ENCODE measurements at places on chromosomes 7 and 10.
A peak's percentile ranks its signal among the peaks of the same experiment; 100 is the strongest.

DNA sequence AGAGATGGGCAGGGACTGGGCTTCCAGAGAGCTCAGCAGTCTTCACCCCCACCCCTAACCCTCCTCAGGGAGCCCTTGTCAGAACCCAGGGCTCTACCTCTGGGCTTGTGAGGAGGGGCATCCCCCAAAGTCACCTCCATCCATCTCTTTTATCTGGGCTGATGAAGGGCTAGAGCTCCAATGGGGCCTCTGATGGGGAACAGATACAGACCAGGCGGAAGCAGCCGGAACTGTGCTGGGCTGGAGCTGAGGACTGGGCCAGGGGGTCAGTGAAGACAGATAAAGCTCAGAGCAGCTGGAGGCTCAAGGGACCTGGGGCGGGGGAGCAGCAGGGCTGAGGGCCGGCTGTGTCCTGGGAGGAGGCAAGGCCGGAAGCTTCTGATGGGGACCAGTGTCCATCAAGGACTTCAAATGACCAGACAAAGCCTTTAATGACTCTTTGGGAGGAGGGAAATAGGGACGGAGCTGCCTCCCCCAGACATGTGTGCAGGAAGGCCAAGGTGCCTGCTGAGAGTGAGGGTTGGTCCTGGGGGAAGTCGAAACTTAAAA lies 10.2 kb downstream of the KAZALD1 start:
- H3K27me3 ChIP-seq, result peaks cover 64% of the 10 kb centered on the region
- no peak for DNase-seq
- no peak overlapping the region for H3K27ac ChIP-seq
- H3K4me1 ChIP-seq, result peaks cover 7% of the 10 kb centered on the region
- no peak overlapping the region for H3K4me3 ChIP-seq

DNA sequence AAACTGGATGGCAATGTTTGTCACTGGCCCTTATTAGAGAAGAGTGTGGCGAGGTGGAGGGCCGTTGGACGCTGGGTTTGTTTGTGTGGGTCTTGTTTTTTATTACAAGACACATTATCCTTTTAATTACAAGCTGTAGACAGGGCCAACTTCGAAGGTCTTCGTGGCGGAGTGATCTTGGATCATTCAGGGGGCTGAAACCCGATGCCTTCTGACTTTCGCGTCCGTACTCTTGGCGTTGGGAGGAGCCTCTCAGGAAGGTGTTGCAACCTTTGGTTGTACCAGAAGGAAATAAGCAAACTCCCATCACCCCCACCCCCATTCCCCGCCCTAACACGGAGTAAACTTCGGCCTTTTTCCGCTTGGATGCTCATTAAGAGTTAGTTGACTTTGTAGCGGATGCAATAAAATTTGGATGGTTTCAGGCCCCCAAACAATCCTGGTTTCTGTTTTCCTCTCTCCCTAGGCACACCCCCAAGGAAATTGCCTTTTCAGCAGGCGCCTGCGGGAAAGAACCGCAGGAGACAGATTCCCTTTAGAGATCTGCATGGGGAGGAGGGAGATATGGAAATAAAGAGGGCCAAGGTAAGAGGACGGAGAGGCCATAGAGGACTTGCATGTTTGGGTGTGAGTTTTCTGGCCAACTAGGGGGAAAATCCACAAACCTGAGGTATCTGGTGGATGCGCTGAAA lies 294.5 kb upstream of the NFE2L3 start:
- no peak overlapping the region for H3K4me3 ChIP-seq
- no peak overlapping the region for H3K27ac ChIP-seq
- H3K27me3 ChIP-seq, result peaks cover 17% of the 10 kb centered on the region

GRCh38 chr7:28621369-28621841 lies 209.1 kb downstream of the CREB5 start:
- DNase-seq, result no peak
- H3K27me3 ChIP-seq, result peaks cover 28% of the 10 kb centered on the region
- H3K36me3 ChIP-seq, result no peaks in the 10 kb centered on the region
- no peaks in the 10 kb centered on the region for H3K4me1 ChIP-seq
- H3K27ac ChIP-seq, result no peak overlapping the region

DNA sequence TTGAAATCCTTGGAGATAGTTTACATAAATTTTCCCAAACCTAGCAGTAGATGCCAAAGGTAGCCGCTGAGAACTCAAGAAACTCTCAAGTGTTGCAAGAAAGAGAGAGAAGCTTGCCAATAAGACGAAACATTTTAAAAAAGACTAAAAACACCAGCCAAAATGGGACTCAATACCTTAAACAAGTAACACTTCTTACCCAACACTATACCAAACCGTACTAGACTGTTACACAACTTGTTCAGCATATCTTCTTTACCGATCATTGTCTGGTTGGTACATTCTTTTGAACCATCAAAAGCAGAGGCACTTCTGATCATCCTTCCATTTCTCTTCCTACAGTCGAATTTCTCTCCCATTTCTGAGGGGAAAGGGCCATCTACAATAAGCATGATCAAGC lies 4.8 kb upstream of the PTPN12 start:
- no peak for DNase-seq
- no peak overlapping the region for H3K4me3 ChIP-seq
- peaks cover 10% of the 10 kb centered on the region for H3K36me3 ChIP-seq
- peaks cover 8% of the 10 kb centered on the region for H3K4me1 ChIP-seq
- no peak overlapping the region for H3K27ac ChIP-seq
- no peaks in the 10 kb centered on the region for H3K27me3 ChIP-seq

- peaks cover 46% of the 10 kb centered on the region for H3K36me3 ChIP-seq
- H3K27ac ChIP-seq, result peak overlapping the region; percentile 88
- peak overlapping the region; percentile 97 for H3K4me3 ChIP-seq
- peaks cover 91% of the 10 kb centered on the region for H3K4me1 ChIP-seq
- no peaks in the 10 kb centered on the region for H3K27me3 ChIP-seq
- no peak for DNase-seq
Measured at GRCh38 chr10:102650655-102651454, 6.6 kb downstream of the TRIM8 start.

DNA sequence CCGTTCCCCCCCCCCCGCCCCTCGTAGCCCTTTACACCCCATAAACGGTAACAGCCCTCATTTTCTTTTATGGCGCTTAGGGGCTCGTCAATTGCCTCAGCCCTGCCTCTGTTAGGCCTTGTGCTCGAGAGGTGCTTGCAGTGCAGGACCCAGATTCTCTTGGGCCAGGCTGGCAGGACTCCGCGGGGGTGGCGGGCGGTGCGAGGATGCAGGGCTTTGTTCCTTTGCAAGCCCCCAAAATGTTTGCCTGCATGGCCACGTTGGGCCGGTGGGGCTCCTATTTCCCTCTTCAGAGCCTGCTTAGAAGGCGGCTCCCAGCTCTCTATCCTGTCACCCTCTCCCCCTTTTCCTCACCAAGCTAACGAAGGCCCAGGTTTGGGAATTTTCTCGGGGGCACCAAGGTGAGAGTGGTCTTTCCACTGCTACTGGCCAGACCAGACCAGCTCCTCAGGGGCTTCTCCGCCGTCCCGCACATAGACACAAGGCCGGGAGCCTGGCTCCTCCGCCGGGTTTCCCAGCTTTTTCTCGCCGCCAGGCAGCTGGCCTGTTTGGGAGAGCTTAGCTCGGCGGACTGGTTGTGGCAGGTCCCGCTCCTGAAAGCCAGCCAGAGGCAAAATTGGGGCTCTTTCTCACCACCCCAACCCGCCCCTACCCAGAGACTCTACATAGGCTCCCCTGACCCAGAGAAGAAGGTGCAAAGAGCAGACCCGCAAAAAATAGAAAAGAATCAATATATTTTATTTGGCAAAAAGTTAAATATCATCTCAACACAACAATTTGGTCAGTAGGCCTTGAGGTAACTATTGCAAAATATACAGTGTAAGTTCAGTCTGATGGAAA lies 3.4 kb downstream of the HOXA9 start:
- no peak overlapping the region for H3K27ac ChIP-seq
- H3K36me3 ChIP-seq, result peaks cover 35% of the 10 kb centered on the region

- peaks cover 8% of the 10 kb centered on the region for H3K4me1 ChIP-seq
- H3K27ac ChIP-seq, result no peak overlapping the region
- H3K4me3 ChIP-seq, result no peak overlapping the region
- peaks cover 11% of the 10 kb centered on the region for H3K36me3 ChIP-seq
- H3K27me3 ChIP-seq, result no peaks in the 10 kb centered on the region
Measured at GRCh38 chr10:68010426-68010940, 64.6 kb downstream of the HERC4 start.

GRCh38 chr7:129168231-129169021 lies 20.0 kb upstream of the SMO start:
- H3K27ac ChIP-seq, result no peak overlapping the region
- peaks cover 5% of the 10 kb centered on the region for H3K36me3 ChIP-seq
- peak overlapping the region; percentile 62 for H3K4me3 ChIP-seq
- no peaks in the 10 kb centered on the region for H3K27me3 ChIP-seq

DNA sequence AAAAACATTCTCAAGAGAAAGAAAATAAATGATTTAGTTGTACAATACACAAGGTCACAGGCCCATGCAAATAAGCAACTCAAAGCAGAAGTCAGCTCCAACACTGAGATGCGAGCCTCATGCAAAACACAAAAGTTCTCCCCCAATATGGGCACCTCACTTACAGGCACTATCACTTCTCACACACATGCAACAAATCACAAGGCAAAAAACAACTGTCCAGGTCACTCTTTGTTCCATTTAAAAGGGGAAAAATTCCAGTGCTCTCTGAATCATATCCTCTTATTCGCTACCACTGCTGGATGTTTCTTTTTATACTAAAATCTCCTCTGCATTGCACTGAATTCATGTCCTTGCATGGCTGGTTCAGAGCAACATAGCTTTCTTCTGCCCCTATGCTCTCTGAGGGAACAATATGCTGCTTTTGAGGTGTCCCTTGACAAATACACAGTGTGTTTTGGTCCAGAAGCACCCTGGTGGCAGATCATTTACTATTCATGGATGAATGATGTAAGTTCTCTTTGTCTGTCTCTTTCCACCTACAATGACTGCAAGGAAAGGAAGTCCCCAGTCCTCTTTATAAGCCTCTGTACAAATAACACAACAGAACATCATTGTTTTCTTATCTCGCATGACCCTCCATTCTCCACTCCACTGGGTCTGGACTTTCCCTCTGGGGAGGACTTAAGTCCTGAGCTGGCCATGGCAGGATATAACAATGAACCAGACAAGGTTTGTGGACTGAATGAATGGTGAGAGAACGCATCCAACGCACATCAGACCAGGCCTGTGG lies 85.4 kb upstream of the GSDME start:
- peaks cover 16% of the 10 kb centered on the region for H3K36me3 ChIP-seq
- no peaks in the 10 kb centered on the region for H3K27me3 ChIP-seq
- H3K4me3 ChIP-seq, result no peak overlapping the region
- H3K27ac ChIP-seq, result no peak overlapping the region

DNA sequence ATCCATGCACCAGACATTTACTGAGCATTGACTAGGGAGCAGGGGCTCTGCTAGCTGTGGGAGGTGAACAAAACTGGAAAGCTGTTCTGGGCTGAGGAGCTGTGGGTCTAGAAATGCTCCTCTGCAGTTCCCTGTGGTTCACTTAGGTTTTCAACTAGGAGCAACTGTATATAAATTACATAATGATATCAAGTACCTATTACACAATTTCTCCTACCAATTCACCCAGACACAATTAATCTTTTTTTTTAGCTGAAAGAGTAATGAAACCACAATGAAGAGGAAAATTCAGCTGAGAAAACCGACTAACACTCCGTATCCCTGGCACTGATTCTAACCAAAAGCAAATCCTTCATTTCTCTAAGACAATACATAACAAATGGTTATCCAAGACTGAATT lies 39.4 kb downstream of the COL28A1 start:
- peaks cover 6% of the 10 kb centered on the region for H3K27me3 ChIP-seq
- no peak overlapping the region for H3K4me3 ChIP-seq
- no peaks in the 10 kb centered on the region for H3K36me3 ChIP-seq
- no peaks in the 10 kb centered on the region for H3K4me1 ChIP-seq
- no peak for DNase-seq
- H3K27ac ChIP-seq, result no peak overlapping the region

- no peak overlapping the region for H3K27ac ChIP-seq
- peaks cover 2% of the 10 kb centered on the region for H3K36me3 ChIP-seq
- no peak for DNase-seq
- H3K4me1 ChIP-seq, result no peaks in the 10 kb centered on the region
Measured at GRCh38 chr7:112080978-112081377, 125.2 kb downstream of the DOCK4 start.

GRCh38 chr10:36515319-36515718 lies 610.1 kb upstream of the ANKRD30A start:
- H3K27me3 ChIP-seq, result no peaks in the 10 kb centered on the region
- no peak for DNase-seq
- no peak overlapping the region for H3K27ac ChIP-seq
- no peak overlapping the region for H3K4me3 ChIP-seq
- no peaks in the 10 kb centered on the region for H3K4me1 ChIP-seq

DNA sequence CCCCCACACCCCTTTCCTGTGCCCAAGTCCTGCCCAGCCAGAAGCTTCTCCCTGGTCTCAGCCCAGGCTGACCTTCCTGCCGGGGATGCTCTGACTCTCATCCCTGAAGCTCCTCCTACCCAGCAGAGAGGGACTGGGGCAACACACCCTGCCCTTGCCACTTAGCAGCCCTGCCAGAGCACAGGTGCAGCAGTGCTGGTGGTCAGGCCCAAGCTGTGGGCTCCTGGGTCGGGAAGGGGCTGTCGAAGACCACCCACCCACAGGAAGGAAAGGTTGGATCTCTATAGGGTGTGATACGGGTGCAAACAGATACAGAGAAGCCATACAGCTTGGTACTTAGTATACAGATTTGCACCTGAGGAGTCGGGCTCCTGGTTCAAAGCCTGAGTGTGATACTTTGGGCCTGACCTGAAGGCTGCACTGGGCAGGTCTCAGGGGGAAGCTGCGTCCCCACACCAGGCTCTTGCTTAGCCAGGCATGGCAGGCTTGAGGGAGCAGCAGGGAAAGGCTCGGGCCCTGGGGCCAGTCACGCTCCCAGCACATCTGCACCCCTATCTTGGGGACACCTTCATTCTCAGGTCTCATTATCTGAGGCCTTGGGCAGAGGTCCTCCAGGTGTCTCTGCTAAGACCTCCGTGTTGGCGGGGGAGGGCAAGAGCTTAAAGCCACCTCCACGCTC lies 47.3 kb downstream of the TCERG1L start:
- no peaks in the 10 kb centered on the region for H3K27me3 ChIP-seq
- H3K36me3 ChIP-seq, result no peaks in the 10 kb centered on the region
- H3K27ac ChIP-seq, result no peak overlapping the region

DNA sequence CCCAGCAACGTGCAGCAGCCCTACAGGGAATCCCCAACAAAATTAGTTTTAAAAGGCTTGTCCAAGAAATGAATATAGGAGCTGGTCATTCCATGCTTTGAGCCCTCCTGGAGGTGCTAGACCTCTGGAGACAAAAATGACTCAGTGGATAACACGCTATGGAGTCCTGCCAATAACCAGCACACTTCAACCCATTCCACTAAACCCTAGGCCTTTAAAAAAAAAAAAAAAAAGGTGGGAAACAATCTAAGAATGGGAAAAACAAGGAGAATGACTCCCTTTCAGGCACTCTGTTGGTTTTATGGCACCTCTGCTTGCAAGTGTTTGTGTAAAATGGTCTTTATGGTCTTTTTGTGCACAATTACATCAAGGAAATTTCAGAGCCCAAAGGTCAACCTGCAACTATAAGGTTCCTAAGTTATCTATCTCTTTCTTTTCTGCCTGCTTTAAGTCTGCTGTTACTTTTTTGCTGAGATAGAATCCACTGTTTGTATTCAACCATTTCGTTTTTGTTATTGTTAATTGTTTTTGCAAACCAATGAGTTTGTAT lies 21.3 kb downstream of the AVL9 start:
- no peak overlapping the region for H3K4me3 ChIP-seq
- no peaks in the 10 kb centered on the region for H3K27me3 ChIP-seq
- H3K27ac ChIP-seq, result peak overlapping the region; percentile 41
- H3K36me3 ChIP-seq, result peaks cover 1% of the 10 kb centered on the region
